ENCODE measurements at places on chromosomes 4 and X.

- DNase-seq = no peak
Observed at GRCh38 chr4:6900956-6901355, 8.7 kb upstream of the TBC1D14 start.

DNA sequence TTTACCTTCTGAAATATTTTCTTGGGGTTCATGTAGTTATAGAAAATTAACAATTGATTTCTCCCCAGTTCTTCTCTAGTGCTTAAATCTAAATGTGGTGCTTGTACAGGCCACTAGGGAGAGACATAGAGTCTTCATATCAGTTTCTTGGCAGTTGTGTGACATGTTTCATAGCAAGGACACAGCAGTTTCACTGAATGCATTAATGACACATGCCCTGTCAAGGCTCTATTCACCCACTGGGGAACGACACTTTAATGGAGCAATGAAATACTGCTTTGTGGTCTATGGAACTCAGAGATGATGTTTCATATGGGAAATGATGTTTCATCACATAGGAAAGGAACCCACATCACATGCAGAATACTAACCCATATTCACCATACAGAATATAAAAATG is 2.8 kb downstream of the VEGFC start:
- DNase-seq = peak; percentile 73

DNA sequence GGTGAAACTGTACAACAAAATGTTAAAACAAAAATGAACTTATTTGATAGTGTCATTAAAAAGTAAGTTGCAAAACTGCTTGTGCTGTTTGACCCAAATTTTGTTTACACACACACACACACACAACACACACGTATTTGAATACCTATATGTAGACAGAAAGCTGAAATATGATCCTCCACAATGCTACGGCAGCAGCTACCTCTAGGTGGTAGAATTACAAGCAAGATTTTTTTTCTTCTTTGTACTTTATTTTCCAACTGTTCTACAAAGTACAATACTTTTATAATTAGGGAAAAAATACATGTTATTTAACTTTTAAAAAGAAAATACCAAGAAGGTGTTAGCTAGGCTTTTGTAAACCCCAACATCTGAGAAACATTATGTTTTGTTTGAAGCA is 1.2 kb downstream of the CYTL1 start:
- no peak for DNase-seq

DNA sequence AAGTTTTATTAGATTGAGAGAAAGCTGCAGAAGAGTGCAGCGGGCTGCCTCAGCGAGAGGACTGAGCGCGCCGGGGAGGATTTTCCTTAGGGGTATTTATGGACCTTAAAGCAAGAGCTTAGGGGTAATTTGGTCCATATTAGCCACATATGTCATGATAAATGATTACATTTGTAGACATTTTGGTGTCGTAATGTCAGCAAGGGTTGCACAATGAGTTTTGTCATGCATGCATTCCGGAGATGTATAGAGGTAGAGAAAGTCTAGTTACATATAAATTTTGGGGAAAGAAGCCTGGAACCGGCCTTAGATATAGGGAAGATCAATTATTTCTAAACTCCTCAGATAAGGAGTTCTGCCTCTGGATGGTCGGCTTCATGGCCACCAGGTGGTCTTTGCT is 10.0 kb downstream of the MGST2 start:
- no peak for DNase-seq

DNA sequence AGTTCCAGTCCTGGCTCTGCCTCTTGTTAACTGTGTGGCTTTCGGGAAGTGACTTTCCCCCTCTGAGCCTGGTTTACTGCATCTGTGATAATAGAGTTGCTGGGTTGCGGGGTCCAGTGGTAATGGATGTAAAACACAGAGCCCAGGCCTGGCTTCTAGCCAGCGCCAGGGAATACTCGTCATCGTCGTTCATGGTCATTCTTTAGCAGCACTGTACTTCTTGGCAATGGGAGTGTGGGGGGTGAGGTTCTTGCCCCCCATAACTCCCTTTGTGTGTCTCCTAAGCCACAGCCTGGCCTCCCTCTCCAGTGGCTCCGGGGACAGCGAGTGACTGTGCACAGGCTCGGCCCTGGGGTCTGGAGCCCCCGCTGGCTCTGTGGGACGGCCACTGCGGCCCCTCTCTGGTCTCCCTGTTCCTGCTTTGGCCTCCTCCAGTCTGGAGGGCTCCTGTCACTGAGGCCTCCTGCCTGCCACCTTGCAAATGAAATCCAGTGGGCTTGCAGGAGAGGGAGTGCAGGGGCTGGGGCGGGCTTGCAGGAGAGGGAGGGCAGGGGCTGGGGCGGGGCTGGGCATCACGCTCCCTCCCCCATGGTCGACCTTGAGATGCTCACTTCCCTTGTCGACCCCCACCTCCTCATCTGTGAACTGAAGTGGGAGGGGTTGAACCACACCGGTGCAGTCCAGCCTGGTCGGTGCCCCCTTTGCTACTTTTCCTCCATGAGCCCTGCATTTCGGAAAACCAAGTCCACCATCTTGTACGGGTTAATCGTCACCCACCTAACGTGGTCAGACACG is 13.2 kb downstream of the PSAPL1 start:
- DNase-seq = no peak

DNA sequence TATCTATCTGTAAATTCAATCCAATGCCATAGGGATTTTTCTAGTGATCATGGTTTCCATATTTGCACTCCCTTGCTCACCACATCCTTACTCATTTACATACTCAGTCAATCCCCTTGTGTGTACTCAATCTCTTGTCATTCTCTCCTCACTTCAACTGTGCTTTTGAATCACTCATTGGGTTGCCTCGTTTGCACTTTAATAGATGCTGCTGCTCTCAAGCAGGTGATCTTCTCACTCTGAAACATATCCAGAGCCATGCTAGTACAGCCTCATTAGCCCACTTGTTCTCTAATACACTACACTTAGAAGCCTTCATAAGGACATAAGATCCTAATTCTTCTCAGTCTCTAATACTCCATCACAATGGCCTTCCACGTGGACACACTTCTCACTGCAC is 507.9 kb downstream of the TECRL start:
- no peak for DNase-seq

DNA sequence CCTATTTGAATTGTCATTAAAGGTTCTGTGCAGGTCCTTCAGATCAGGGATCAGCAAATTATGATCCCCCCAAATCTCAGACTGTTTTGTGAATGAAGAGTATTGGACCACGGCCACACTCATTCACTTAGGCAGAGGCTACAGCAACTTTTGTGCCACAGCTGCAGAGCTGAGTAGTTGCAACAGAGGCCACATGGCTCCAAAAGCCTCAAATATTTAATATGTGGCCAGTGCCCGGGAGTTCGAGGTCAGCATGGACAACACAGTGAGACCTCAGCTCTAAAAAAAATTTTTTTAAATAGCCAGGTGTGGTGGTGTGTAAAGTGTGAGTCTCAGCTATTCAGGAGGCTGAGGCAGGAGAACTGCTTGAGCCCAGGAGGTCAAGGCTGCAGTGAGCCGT is 100.7 kb downstream of the NSUN7 start:
- no peak for DNase-seq

All from GM13977 (cell line).